ENCODE measurements at places on chromosomes 11 and 22. TPM values are rescaled to one million over a fixed set of nuclear protein-coding genes. Genes with fewer than 3 reads are reported as not detected.

Gene ZC3H7B
- total RNA-seq = 50.8 TPM

DNA sequence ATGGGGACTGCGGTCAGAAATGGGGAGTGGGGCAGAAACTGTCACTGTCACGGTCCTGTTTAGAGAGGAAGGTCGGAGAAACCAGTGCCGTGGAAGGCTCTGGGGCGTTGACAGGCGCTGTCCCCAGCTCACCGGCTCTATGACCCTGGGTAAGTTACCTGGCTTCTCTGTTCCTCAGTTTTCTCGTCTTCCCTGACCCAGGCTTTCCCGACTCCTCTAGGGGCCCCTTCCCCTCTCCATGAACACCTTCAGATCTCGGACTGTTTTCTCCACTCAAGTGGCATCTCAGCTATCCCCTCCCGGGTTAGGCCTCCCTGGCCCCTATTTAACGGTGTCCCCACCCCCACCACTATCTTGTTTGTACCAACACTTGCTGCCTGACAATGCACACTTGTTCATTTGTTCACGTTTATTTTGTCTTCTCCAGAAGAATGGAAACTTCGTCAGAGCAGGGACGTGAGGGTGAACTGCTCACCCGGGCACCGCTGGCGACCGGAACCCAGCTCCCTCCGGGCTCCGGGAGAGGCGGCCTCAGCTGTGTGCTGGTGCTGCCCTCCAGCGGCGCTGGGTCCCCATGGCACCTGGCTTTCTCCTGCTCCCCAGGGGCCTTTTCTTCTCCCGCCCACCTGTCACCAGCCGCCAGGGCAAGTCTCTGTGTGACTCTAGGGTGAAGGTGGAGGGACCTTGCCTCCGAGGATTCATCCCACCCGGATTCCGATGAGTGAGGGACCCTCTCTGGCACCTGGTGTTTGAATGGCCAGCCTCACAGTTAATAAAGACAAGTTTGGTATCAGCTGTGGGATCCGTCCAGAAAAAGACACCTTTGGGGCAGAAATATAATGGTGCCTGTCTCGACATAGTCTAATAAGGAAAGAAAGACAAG, 33.1 kb upstream of the SLC35C1 start:
- H3K4me1 ChIP-seq = peaks cover 14% of the 10 kb centered on the region
- H3K4me3 ChIP-seq = peak overlapping the region; percentile 75
- H3K36me3 ChIP-seq = no peaks in the 10 kb centered on the region
- peak; percentile 87 for DNase-seq
- peaks cover 4% of the 10 kb centered on the region for H3K27me3 ChIP-seq

- no peaks in the 10 kb centered on the region for H3K4me1 ChIP-seq
- no peak overlapping the region for H3K4me3 ChIP-seq
- no peak overlapping the region for H3K27ac ChIP-seq
- peaks cover 28% of the 10 kb centered on the region for H3K27me3 ChIP-seq
Measured at GRCh38 chr11:117887431-117888138, 11.1 kb upstream of the FXYD6 start.

GRCh38 chr22:20864186-20864908, 5.5 kb downstream of the SNAP29 start:
- H3K4me1 ChIP-seq = peaks cover 46% of the 10 kb centered on the region
- H3K4me3 ChIP-seq = no peak overlapping the region
- peak overlapping the region; percentile 52 for H3K27ac ChIP-seq

GRCh38 chr11:101127699-101128570, 1.7 kb downstream of the PGR start:
- DNase-seq = no peak
- peaks cover 30% of the 10 kb centered on the region for H3K27me3 ChIP-seq
- H3K4me3 ChIP-seq = no peak overlapping the region
- H3K36me3 ChIP-seq = peaks cover 3% of the 10 kb centered on the region
- no peak overlapping the region for H3K27ac ChIP-seq
- peaks cover 4% of the 10 kb centered on the region for H3K4me1 ChIP-seq

DNA sequence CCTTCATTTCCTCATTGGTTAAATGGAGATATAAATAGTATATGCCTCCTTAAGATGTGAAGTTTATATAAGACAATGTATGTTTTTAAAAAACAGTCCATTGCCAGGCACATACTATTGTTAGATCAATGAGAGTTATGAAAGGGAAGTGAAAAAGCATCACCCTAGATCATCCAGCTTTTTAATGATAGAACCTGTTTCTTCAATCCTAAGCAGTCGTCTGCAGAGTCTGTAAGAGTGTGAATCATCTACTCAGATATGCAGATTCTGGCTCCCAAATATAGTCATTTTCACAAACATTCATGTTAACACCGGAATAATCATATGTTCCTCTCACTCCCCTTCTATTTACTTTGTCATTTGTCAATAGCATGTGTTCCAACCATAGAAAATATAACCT, 65.3 kb upstream of the SLN start:
- H3K27ac ChIP-seq = no peak overlapping the region
- no peaks in the 10 kb centered on the region for H3K36me3 ChIP-seq
- no peak for DNase-seq
- H3K4me1 ChIP-seq = no peaks in the 10 kb centered on the region
- peaks cover 24% of the 10 kb centered on the region for H3K27me3 ChIP-seq

DNA sequence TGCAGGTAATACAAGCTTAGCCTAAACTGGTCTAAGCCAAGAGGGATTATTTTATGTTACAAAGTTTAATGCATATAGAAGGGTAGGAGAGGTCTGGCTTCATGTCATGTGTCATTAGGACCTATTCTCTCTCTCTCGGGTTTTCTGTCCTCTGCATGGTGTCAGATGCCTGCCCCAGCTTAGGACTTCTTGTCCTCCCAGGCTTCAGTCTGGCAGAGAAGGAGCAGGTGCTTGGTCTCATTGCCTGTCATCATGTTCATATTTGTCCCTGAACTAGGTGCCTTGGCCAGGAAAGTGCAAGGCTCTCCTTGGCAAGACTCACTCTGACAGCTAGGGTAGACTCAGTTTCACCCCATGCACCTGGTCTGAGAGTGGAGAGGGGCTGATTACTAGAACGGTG, 126.3 kb downstream of the ADAMTS15 start:
- DNase-seq = no peak
- H3K36me3 ChIP-seq = no peaks in the 10 kb centered on the region
- no peak overlapping the region for H3K4me3 ChIP-seq
- no peak overlapping the region for H3K27ac ChIP-seq

- no peak overlapping the region for H3K4me3 ChIP-seq
- H3K27me3 ChIP-seq = no peaks in the 10 kb centered on the region
- no peaks in the 10 kb centered on the region for H3K36me3 ChIP-seq
- H3K27ac ChIP-seq = no peak overlapping the region
- no peak for DNase-seq
Measured at GRCh38 chr22:38432264-38432663, 22.7 kb downstream of the KCNJ4 start.

Measured in activated CD8-positive, alpha-beta T cell treated with anti-CD3 and anti-CD28 coated beads, Interleukin-2, amount 10 ng/mL, durations not matched to agents 7 days and 5 days (primary cell).